ENCODE measurements at places on chromosomes 3 and 15.

DNA sequence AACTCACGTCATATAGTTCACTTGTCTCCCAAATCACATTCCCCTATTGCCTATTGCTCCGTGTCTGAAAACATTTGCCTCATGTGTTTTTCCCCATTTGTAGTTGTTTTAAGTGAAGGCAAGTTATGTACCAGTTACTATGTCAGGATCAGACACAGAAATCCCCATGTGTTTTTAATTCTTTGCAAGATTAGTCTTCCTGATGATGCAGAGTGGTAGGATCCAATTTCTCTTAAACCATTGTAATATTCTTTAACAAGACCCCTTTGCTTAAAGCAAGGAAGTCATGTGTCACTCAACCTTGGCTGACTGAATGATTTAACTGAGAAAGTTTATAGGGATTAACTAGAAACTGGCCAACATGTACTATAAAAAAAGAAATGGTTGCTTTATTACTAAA, 164.4 kb downstream of the OPA1 start:
- no peak for DNase-seq

DNA sequence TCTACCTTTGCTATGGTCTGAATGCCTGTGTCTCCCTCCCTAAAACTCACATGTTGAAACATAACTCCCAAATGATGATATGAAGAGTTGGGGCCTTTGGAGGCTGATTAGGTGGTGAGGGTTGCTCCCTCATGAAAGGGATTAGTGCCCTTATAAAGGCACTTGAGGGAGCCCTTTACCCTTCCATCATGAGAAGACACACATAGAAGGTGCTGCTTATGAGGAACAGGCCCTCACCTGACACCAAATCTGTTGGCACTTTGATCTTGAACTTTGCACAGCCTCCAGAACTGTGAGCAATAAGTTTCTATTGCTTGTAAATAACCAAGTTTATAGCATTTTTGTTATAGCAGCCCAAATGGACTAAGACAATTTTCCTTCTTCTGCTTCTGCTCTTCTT, 76.2 kb upstream of the ADAMTS9 start:
- DNase-seq = no peak

DNA sequence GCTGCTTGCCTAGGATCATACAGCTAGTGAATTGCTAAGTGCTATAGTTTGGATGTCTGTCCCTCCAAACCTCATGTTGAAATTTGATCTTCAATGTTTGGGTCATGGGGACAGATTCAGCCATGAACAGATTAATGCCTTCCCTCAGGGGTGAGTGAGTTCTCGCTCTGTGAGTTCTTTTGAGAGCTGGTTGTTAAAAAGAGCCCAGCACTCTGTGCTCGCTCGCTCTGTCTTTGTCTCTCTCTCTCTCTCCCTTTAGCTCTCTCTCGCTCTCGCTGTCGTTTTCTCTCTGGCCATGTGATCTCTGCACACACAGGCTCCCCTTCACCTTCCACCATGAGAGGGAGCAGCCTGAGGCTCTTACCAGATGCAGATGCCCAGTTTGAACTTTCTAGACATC, 14.9 kb downstream of the TRH start:
- DNase-seq = no peak

DNA sequence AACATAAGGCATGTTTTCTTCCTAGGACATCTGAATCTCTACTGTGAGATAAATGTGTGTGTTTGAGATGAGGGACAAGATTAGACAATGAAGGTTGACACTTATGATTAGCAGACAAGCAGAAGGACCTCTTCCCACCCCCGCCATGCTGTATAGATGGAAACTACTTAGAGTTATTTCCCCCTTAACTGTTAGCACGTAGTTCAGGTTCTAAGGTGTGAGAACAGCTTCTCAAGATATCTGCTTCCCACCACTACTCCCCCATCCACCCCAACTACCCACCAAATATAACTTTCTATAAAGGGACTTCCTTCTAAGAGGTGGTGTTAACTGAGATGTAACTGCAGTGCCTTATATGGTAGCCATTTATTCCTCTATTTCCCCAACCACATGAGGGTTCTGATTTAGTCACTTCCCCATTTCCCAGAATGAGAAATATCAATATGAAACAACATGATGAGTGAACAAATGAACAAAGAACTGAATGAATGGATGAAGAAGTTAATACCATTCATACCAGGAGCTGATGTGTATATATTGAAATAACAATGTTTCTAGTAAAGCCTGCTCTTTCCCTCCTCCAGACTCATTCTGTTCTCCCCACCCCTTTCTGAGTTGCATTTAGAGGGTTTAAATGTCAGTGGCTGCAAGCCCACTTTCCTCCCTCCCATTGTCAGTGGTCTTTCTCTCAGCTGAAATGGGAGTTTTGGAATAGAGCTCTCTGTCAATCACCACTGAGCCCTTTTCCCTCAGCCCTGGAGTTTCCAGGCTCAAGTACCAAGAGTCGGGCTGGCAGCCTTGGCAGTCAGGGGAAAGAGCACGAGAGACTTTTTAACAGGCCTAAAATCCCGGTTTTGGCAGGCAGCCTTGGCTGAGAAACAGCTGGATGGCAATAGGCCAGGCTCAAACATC, 7.7 kb upstream of the RFTN1 start:
- no peak for DNase-seq

- no peak for DNase-seq
These were observed 35.8 kb upstream of the SLC24A5 start for GRCh38 chr15:48084759-48085590.

- DNase-seq = no peak
These were observed 28.6 kb downstream of the FAM98B start for GRCh38 chr15:38482572-38482971.

GRCh38 chr3:15610082-15610759, 8.7 kb downstream of the BTD start:
- DNase-seq = no peak

DNA sequence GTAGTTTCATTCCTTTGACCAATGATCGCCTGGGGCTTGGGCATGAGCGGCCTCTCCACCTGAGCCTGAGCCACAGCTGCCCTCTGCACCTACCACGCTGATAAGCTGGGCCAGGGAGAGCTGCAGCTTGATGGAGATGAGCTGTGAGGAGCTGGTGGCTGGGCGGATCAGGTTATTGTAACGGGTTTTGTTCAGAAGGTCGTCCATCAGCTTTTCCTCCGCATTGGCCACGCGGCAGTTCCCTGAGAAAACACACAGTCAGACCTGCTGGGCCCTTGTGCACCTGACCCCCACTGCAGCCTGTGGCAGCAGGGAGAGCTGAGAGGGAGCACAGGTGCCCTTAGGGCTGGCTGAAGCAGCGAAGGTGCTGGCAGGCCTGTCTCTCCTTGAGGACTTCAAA, 5.7 kb downstream of the CHRNB4 start:
- no peak for DNase-seq

DNA sequence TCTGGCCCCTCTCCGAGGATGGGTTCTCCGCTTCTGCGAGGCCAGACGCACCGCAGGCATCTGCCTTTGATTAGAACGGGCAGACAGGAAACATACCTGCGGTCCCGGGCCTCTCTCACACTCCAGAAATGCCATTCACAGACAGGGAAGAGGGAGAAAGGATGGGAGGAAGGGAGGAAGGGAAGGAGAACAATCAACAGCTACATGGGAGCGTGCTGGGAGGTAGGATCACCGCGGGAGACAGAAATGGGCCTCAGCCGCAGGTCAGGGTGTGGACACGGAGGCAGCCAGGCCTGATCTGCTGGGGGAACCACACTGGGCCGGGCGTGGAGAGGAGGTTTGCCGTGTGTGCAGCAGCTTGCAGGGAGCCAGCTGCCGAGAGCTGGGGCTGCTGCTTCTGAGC, 90.7 kb upstream of the RGMA start:
- DNase-seq = no peak

DNA sequence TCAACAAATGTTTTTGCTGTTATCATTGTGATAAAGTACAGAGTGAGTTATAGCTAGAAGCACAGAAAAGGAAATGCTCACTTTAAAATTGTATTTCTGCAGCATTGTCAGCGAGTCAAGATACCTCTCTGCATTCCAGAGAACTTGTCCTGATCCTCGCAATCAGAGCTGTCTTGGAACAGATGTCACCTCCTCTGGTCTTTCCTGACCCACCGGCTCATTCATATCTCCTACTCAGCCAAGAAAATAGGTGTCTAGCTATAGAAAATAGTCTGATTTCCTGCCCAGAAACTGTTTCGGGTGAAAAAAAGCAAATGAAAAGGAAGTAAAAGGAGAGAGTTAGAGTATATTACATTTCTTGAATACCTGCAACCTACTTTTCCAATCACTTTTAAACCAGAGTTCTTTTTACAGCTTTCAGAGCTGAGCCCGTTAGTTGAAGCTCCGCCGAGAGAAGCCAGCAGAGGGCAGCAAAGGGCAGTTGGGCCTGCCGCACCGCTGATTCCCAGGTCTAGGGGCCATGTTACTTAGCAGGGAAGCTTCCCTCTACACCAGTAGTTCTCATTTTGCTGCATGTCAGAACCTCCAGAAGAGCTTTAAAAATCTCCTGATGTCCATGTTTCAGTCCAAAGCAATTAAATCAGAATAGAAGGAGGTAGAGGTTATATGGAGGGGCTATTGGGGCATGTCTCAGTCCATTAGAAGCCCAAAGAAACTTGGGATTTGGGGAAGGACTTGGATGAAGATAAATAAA, 185.7 kb upstream of the THRB start:
- no peak for DNase-seq

- DNase-seq = no peak
These were observed 11.7 kb downstream of the ATP6V1A start for GRCh38 chr3:113758389-113759024.

- DNase-seq = no peak
These were observed 44.8 kb downstream of the POLR2M start for GRCh38 chr15:57751177-57751800.

GRCh38 chr3:131221731-131222130, 159.8 kb upstream of the NUDT16 start:
- DNase-seq = no peak

DNA sequence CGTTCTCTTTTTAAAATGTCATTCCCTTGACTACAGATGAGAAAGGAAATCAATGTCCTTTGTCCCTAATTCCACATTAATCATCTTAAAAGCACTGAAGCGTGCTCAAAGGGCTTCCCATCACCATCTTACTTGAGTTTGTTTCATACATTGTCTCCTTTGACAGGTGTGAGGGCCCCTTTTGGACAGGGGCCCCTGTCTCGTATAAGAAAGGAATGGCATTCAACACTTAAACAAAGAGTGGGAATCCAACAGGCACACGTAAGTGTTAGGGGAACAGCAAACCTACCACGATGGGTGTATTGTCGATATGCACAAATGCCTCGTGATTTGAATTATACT, 5.0 kb downstream of the SSUH2 start:
- DNase-seq = no peak

DNA sequence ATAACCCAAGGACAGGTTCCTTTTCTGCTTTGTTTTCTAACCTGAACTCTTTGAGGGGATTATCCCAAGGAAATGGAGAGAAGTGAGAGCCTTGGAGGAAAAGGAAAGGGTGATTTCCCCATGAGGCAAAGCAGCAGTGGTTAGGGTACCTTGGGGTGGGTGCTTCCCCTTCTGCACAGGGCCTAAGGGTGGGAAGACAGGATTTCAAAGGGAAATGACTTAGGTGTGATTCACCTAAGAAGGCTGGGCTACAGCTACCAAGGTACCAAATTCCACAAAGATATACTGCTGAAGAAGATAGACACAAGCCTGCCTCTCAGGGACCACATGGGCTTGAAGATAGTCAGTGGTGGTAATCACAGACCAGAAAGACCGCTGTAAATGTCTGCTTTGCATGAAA, 325.3 kb upstream of the DPH6 start:
- DNase-seq = no peak

- DNase-seq = no peak
These were observed 88.8 kb downstream of the SENP7 start for GRCh38 chr3:101423984-101424888.

DNA sequence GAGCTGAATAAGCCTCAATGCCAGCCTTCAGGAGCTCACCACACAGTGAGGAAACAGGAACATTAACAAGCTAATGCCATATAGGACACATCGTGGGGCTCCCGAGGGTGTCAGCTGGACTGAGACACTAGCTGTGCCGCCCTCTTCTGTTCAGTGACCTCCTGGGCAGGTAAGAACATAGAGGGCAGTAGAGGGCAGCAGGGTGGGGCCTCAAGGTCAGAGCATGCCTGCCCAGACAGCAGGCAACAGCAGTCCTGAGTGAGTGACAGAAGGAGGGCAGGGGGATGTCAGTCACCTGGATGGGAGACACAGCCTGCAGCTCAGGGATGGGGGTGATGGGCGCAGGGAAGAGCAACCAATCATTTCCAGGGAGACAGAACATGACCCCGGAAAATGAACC, 15.5 kb downstream of the NTRK3 start:
- DNase-seq = no peak

- DNase-seq = peak; percentile 21
These were observed 194.2 kb downstream of the EBLN2 start for GRCh38 chr3:73255609-73256029.

DNA sequence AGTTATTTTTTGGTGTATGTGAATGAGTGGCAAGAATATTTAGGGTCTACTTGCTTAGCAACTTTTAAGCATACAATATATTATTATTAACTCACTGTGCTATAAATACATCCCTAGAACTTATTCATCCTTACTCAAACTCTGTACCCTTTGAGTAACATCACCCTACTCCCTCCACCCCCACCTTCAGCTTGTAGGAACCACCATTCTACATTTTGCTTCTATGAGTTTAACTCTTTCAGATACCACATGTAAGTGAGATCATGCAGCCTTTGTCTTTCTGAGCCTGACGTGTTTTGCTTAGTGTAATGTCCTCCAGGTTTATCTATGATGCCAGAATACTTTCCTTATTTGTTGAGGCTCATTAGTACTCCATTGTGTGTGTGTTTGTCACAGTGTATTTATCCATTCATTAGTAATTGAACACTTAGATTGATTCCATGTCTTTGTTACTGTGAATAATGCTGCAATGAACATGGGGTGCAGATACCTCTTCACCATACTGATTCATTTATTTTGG, 526.9 kb downstream of the PYDC2 start:
- DNase-seq = no peak

- DNase-seq = no peak
These were observed 333.0 kb upstream of the SEMA6D start for GRCh38 chr15:47384341-47384740.

- no peak for DNase-seq
These were observed 383.3 kb upstream of the MCTP2 start for GRCh38 chr15:93848076-93848475.

GRCh38 chr15:47363653-47364052, 353.7 kb upstream of the SEMA6D start:
- DNase-seq = no peak

- DNase-seq = no peak
These were observed 293.5 kb upstream of the SUCLG2 start for GRCh38 chr3:67947808-67948508.

- no peak for DNase-seq
These were observed 14.8 kb downstream of the HOMER2 start for GRCh38 chr15:82937712-82938058.

DNA sequence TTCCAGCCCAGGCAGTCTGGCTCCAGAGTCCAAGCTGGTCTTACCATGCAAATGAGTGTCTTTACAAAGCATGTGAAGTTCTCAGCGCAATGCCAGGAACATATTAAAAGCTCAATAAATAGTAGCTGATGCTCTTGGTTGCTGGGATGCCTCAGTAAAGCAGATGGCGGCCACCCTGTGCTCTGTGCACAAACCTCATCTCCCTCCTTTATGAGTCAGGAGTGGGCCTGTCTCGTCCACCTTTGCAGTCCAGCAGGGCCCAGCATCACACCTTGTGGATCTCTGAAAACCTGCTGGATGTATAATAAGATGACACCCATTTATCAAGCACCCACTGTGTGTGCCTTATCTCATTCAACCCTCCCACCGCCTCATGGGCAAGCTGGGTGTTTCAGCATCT, 42.7 kb downstream of the FAM174B start:
- no peak for DNase-seq

GRCh38 chr3:66014056-66014455, 24.7 kb downstream of the MAGI1 start:
- DNase-seq = no peak

- DNase-seq = no peak
These were observed 23.7 kb upstream of the GPD1L start for GRCh38 chr3:32082721-32083120.

Measured in NCI-H1417 treated with DMSO at 0.1 percent for 48 hours (cell line).